ENCODE measurements at places on chromosomes 7 and 10.

DNA sequence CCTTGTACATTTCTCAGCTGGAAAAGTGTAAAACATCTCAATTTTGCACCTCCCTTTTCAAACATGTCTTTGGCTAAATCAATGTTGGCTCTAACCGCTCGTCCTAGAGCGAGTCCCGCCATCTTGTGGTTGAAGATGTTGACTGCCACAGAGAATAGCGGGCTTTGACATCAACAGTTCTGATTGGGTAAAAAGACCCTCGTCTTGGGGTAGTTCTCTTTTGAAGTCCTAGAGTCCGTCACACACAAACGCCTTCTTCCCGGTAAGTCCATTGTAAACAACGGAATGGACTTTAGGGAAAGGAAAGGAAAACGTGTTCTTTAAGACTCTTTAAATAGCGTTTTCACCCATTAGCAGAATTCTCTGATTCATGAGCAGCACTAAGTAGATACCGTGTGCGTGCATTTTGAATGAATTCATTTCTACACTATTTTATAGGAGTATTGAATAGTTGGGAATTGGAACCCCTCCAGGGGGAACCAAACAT is 452 bp upstream of the RPP30 start:
- peak; percentile 90 for DNase-seq

DNA sequence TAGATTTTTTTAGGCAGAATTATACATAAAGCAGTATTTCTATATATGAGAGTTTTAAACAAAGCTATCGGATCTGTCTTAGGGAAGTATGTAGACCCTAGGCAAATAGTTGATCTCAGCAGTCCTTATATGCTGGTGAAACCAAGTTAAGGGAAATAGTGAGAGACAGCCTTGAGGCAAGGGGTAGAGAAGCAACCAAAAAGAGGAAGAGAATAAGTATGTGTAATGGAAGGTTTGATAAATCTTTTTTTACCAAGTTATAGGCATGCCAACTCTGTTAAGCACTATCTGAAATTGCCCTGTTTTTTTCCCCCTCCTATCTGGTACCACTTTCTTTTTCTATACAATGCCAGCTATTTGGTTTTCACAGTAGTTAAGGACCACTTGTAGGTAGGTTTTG is 19.9 kb downstream of the SPAG6 start:
- DNase-seq, result no peak

DNA sequence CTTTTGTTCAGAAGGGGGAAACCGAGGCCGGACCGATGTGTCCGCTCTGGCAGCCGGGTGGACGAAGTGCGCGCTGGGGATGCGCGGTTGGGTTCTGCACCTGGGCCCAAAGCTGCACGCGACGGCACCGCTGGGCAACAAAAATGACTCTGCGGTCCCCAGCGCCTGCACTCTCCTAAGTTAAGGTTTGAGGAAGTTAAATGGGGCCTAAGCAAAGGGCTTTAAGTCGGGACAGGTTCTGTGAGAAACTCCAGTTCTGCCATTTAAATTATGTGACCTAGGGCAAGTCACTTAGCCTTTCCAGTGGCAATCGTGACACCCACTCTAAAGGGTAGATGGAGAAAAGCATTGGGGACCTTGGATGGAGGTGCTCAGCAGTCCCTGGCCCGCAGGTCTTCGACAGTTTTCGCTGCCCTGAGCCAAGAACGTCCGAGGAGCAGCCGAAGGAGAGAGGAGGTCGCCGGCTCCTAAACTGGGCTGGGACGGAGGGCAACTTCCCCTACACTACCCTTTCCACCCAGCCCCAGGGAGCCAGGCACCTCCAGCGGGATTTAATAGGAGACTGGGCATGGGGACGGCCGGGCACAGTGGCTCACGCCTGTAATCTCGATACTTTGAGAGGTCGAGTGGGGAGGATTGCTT is 534 bp upstream of the ACBD5 start:
- peak; percentile 26 for DNase-seq

GRCh38 chr10:33015761-33016547 is 57.9 kb upstream of the ITGB1 start:
- DNase-seq, result peak; percentile 88

DNA sequence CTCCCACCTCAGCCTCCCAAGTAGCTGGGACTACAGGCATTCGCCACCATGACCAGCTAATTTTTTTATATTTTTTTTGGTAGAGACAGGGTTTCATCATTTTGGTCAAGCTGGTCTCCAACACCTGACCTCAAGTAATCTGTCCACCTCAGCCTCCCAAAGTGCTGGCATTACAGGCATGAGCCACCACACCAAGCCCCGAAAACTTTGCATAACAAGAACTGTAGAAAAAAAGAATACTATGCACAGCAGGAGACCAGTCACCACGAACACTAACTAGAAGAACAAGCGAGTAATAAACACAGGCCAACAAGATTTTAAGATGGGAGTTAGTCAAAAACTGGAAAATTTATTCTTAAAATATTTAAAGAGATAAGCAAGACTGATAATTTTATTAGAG is 447.0 kb downstream of the ETV1 start:
- no peak for DNase-seq

DNA sequence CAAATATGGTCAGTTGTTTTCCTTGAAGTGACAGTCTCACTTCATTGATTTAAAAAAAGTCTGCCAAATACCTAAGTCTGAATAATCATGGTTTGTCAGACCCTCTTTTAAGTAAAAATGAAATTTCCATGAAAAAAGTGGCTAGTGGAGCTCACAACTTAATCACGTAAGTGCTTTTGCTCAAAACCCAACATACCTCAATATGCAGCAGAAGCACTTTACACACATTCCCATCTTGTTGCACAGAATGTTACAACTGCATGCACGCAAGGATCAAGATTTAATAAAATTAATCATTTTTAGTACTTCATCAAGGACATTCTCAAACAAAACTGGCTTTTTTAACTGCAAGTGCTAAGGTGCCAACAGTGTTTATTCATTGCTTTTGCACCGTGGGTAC is 21.6 kb downstream of the EZH2 start:
- no peak for DNase-seq

- DNase-seq, result no peak
Observed at GRCh38 chr7:19557726-19558465, 150.9 kb downstream of the POLR1F start.
